ENCODE measurements at places on chromosomes 4 and X. TPM values are rescaled to one million over a fixed set of nuclear protein-coding genes. Genes with fewer than 3 reads are reported as not detected.
A peak's percentile ranks its signal among the peaks of the same experiment; 100 is the strongest.

DNA sequence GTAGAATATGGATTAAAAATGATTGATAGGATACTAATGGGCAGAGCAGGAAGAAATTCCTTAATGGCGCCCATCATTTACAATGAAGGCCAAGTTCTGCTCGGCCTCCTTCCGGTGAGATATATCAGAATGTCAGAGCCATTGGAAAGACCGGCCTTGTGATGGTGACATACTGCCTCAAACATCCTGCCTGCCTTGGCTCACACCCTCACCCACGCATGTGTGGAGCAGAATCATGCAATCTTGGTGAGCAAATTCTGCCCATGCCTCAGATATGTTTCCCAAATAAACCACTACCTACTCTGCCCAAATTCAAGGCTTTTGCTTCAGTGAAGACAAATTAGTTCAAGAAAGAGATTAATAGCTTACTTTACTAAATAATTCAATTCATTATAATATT, 163.3 kb downstream of the MID1 start:
- H3K4me3 ChIP-seq: no peak overlapping the region
- no peak for DNase-seq
- no peaks in the 10 kb centered on the region for H3K27me3 ChIP-seq

DNA sequence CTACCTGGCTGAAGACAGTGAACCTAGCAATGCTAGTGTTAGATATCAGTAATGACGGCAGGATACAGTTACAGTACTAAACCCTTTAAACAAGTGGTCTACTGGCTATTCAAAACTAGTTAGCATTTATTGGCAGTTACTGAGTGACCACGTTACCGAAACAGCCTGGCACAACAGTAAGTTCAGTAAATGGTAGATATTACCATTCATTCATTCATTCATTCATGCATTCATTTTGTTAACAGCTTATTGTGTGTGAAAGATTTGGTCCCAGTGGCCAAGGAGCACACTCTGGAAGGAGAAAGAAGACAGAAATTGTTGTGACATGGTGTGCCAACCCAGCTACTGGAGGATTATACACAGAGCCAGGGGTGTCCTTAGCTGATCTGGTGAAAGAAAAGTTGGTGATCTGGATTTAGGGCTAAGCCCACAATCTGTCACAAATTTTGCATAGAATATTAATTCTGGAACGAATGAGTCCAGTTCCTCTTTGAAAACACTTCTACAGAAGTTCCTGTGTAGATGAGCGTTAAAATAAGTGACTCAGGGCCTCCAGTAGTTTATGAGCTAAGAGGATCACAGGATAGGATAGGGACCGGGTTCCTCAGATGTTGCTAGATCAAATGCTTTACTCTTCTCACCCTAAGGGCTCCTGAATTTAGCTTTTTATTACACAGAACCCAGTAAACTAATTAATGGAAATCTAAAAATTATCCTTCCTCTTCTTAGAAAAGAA, 179.1 kb downstream of the CBR4 start:
- no peak for DNase-seq
- H3K27ac ChIP-seq: no peak overlapping the region
- H3K4me3 ChIP-seq: no peak overlapping the region
- H3K36me3 ChIP-seq: no peaks in the 10 kb centered on the region
- H3K27me3 ChIP-seq: peaks cover 15% of the 10 kb centered on the region

DNA sequence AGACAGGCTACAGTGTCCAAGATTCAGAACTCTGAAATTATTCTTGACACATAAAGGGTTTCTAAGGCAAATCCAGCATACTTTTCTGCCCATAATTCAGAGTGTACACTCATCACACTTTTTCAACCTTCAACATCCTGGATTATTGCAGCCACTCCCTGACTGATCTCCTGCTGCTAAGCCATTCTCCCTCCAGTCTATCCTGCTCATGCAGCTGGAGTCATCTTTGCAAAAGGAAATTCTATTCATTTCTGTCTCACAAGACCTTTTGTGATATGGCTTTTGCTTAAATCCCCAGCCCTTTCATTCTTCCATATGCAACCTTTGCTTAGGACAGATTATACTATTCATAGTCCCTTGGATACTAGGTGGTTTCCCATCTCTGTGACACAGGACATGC, 236.1 kb upstream of the LDB2 start:
- H3K4me3 ChIP-seq: no peak overlapping the region
- H3K27me3 ChIP-seq: no peaks in the 10 kb centered on the region
- DNase-seq: no peak
- no peaks in the 10 kb centered on the region for H3K36me3 ChIP-seq

DNA sequence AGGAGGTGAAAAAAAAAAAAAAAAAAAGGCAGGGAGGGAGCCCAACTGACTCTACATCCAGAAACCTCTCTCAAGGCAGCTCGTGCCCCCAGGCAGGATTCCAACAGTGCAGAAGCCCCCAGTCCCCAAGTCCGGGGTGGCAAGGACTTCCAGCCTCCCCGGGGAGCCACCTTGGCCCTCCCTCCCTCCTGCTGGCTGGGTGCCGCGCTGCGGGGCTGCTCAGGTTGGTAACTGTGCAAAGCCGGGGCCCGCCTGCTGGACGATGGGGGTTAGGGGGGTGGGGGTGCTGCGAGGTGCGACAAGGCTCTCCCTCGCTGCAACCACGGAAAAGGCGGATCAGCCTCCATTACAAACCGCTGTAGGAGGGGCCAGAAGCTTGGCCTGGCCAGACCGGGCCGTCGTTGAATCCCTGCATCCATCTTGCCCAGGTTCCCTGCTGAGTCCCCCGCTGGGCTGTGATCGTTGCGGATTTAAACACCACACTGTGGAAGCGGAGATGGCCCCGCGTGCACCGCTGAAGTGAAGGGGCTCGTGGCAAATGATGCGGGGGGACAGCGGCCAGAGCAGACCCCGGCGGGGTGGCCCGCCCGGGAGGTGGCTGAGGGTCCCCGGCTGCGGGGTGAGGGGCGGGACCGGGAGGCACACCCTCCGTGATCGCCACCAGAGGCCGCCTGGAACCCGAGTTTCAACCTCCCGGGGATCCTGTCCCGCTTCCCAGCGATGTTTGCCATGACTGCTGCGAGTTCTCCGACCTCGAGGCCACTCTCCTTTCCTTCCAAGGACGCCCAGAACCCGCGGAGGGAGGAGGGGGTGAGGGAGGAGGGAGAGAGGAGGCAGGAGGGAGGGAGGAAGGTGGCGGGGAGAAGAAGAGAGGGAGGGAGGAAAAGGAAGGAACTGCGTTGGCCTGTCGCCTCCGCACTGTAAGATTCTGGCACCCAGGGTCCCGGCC, 58.0 kb upstream of the DDX3X start:
- peak overlapping the region; percentile 35 for H3K27ac ChIP-seq
- no peaks in the 10 kb centered on the region for H3K36me3 ChIP-seq
- H3K4me3 ChIP-seq: peak overlapping the region; percentile 64

NLGN3 gene
- 3.4 TPM for total RNA-seq

Data from naive thymus-derived CD4-positive, alpha-beta T cell (primary cell).